ENCODE measurements at places on chromosomes 2 and 18. TPM values are rescaled to one million over a fixed set of nuclear protein-coding genes. Genes with fewer than 3 reads are reported as not detected.

GAL3ST2 gene
- total RNA-seq = not detected

DNA sequence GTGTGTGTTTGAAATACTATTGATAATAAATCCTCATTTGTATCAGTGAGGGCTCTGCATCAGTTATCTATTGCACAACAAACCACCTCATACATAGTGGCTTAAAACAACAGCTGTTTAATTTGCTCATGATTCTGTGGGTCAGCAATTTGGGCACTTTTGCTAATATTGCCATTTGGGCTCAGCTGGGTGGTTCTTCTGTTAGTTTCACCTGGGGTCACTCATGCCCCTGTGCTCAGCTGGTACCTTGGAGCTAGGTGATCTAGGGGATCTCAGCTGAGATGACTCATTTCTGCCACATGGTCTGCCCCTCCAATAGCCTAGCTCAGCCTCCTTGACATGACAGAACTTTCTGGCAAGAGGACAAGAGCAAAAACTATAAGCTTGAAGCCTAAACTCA, 126.3 kb downstream of the LYPD6B start:
- ATAC-seq = no peak

DNA sequence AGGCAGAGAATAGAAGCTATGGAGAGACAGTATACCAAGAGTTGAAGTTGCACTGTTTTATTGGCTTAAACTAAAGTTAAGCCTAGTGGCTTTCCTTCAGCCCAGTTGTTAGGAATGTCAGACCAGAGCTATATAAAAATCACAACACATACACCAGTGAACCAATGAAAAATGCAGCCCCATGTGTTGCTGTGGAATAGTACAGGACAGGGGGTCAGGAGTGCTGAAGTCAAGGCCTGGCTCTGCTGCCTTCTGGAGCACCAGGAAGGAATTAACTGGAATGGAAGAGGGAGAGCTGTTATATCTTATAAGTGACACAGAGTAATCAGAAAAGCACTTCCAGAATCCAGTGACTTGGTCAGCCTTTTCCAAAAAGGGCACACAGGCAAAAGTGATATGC, 58.9 kb downstream of the OSR1 start:
- no peak for ATAC-seq

GRCh38 chr2:182302174-182302573, 124.7 kb downstream of the PDE1A start:
- ATAC-seq = no peak

DNA sequence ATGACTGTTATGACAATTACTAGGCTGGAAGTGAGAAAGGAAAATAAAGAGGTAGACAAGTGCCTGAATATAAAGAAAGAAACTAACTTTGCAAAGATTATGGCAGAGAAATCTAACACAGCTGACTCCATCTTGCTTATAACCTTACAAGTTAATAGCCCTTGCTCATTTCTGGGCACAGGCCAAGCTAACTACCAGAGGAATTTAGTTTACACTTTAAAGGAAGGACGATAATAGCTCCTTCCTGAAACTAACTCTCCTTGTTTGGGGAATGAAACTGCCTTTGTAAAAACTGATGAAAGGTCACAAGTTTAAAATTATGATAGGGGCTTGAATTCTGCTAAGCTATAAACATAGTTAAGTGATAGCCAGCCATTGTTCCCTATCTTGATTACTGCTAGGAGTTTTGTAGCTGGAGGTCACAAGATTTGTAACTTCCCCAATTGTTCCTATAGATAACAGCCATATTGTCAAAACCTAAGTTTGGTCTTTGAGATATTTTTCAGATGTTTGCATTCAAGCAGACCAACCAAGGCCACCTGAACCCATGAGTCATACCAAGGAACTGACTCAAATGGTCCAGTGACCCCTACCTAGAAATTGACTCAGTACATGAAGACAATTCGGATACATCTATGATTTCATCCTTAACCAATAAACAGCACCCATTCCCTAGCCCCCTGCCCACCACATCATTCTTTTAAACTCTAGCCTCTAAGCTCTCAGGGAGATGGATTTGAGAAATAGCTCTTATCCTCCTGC, 209.2 kb upstream of the LRATD1 start:
- ATAC-seq = no peak

- no peak for ATAC-seq
Measured at GRCh38 chr2:142180820-142181533, 50.2 kb upstream of the LRP1B start.

DNA sequence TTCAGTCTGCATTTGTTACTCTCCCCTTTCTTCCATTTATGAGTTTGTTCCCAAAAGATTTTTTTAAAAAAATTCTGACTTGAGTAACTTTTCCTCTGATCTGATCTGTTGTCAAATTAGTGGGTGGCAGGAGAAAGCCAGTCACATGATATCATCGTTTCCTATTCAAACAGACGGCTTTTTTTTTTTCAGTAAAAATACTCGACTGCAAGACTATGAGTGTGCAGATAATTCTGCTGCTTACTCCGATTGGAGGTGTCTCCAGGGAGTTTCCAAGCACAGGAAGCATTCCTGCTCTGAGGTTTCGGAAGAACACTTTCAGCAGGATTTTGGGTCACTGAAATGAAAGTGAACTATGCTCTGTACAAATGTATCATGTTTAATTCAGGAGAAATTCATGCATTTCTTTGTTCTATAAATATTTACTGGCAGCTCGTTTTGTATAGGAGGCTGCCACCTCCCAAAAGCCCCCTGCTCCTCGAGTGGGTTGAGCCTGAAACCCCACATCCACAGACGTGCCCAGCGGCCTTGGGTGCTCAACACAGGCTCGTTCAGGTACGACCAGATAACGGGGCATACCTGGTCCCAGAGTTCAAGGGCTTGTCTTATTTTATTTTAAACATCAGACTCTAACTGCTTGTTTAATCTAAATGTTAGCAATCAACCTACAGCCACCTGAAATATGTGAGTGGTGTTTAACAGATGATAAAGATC, 126.9 kb upstream of the ZNF516 start:
- ATAC-seq = no peak

GRCh38 chr18:59988098-59988706, 88.4 kb downstream of the PMAIP1 start:
- no peak for ATAC-seq

DNA sequence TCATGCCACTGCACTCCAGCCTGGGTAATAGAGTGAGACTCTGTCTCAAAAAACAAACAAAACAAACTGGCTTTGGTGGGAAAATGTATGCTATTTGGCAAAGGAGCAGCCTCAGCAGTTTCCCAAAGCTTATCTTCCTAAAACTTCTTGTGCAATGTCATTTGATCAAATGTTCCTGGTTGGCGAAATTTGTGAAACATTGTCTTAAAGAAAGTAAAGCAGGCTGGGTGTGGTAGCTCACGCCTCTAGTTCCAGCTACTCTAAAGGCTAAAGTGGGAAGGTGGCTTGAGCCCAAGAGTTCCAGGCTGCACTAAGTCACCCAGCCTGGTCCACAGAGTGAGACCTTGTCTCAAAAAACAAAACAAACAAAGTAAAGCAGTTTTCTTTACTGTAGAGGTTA, 17.3 kb upstream of the TAF4B start:
- no peak for ATAC-seq

All from gastroesophageal sphincter (tissue), 4 donors.